ENCODE measurements at places on chromosomes 3 and 15. TPM values are rescaled to one million over a fixed set of nuclear protein-coding genes. Genes with fewer than 3 reads are reported as not detected.

ARL6 gene
- total RNA-seq = 8.2 TPM

CFAP161 gene
- not detected for total RNA-seq

CRYBG3 gene
- total RNA-seq = 5.7 TPM

ACY1 gene
- total RNA-seq = 47.8 TPM

RBP2 gene
- not detected for total RNA-seq

ZNF385D gene
- total RNA-seq = 3.7 TPM

CHRD gene
- 6.4 TPM for total RNA-seq

TEX264 gene
- 37.8 TPM for total RNA-seq

PRR23B gene
- not detected for total RNA-seq

GOLGA8J gene
- total RNA-seq = not detected

ROPN1 gene
- total RNA-seq = not detected

CFAP100 gene
- not detected for total RNA-seq

KIF23 gene
- total RNA-seq = 38.7 TPM

DISP2 gene
- total RNA-seq = 0.76 TPM

Measured in mesothelial cell of epicardium (in vitro differentiated cells).